ENCODE measurements at places on chromosomes 2 and 18.
A peak's percentile ranks its signal among the peaks of the same experiment; 100 is the strongest.

DNA sequence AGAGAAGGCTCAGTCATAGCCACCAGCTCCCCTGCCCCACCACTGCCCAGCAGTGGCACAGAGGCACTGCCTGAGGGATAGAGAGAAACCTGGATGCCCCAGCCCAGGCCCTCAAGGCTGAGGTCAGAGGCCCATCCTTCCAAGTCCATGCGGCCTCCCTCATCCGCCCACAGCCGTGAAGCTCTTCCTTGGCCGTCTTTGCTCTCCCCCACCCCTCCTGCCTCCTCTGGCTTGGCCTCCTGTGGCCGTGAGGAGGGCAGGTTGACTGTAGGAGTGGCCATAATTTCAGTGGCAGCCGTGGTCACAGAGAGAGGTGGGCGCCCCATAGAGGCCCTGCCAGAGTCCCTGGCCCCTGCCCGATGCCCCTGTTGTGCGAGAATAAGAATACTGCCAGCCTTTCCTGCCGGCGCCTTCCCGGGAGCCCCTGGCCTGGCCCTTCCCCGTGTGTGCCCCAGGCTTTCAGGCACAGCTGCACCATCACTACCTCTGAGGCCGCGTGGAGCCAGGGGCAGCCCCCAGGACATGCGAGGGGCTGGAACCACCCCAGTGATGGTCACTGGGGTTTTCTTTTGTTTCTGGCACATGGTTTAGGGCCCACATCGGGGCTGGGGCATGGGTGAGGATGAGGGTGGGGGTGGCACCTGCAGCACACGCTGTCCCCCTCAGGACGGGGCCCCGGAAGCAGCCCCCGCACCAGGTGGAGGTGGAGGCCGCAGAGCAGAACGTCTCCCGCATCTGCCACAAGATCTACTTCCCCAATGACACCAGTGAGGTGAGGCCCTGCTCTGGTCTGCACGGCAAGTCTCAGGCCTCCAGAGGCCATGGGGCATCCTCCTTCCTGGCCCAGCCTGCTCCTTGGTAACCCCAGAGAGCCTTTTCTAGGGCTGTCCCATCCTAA, 13.1 kb upstream of the GPR17 start:
- DNase-seq, result no peak
- peaks cover 2% of the 10 kb centered on the region for H3K4me1 ChIP-seq
- H3K27me3 ChIP-seq, result no peaks in the 10 kb centered on the region
- H3K27ac ChIP-seq, result no peak overlapping the region
- H3K36me3 ChIP-seq, result no peaks in the 10 kb centered on the region
- no peak overlapping the region for H3K4me3 ChIP-seq

DNA sequence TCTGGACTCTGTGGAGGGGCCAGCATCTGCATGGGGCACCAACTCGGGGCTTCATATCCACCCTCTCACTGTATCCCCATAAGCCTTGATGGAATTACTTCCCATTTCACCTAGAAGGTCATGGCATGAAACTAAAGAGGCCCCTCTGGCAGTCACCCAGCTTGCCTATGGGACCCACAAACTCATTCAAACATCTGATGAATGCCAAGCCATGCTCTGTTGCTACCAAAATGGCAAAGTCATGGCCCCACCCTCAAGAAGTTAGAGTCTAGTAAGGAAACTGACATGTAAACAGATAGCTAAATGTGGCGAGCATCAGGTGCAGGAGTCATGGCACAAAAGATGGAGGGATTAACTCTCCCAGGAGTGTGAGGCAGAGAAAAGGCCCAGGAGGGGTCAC, 14.5 kb downstream of the CYB5A start:
- DNase-seq, result no peak
- H3K4me3 ChIP-seq, result no peak overlapping the region
- no peaks in the 10 kb centered on the region for H3K27me3 ChIP-seq
- H3K27ac ChIP-seq, result 0 out of 2 replicates have a peak overlapping the region, but pooled peaks have one; percentile 55
- peaks cover 80% of the 10 kb centered on the region for H3K4me1 ChIP-seq

DNA sequence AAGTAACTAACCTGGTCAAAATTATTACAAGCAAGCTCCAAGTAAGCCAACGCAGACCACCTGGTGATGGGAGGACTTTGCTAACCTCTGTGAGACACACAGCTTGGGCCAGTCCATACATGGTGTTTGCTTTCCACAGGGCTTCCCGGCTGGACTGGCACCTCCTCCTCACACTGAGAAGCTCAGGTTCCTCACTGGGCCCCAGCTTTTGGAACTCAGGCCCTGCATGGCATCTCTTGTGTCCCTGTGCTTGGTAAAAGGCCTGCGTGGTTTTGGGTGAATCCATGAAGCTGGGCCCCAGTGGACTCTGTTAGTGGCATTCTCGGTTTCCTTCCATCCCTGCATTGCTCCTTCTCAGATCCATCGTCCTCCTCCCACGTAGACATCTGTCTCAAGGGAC, 123.4 kb downstream of the VAPA start:
- no peak for DNase-seq
- H3K36me3 ChIP-seq, result peaks cover 7% of the 10 kb centered on the region
- peaks cover 8% of the 10 kb centered on the region for H3K4me1 ChIP-seq
- no peak overlapping the region for H3K27ac ChIP-seq
- H3K27me3 ChIP-seq, result peaks cover 4% of the 10 kb centered on the region

GRCh38 chr2:105777031-105777482, 32.3 kb downstream of the NCK2 start:
- no peaks in the 10 kb centered on the region for H3K27me3 ChIP-seq
- H3K27ac ChIP-seq, result 0 out of 2 replicates have a peak overlapping the region, but pooled peaks have one; percentile 45
- H3K36me3 ChIP-seq, result peaks cover 6% of the 10 kb centered on the region
- peaks cover 86% of the 10 kb centered on the region for H3K4me1 ChIP-seq
- no peak for DNase-seq

DNA sequence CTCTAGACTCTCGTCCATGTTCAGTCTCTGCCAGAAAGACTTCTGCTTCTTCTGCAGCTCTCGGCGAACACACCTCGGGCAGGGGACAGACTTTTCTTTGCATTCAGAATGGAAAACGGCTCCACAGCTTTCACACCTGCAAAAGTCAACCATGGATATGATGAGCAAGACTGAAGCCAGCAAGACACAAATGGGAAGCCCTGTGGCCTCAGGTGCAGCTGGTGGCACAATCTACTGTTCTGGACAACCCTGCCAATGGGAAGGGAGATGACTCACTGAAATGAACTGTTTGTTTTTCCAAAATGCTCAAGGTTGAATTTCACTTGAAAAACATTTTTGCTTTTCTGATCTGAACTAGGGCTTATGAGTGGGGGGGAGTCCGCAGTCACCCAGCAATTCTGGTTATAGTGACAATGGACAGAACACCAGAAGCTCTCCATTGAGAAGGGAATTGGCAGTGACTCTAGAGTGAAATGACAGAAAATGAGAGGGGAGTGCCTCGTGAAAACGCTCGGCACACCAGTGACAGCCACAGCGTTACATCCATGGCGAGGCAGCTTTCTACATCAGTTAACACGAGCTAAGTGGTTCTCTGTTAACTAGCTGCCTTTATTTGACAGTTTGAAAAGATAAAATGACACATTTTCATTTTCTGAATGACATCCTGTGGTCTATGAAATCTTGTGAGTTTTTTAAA, 58.8 kb upstream of the FZD5 start:
- no peak for DNase-seq
- peaks cover 27% of the 10 kb centered on the region for H3K4me1 ChIP-seq
- H3K27me3 ChIP-seq, result no peaks in the 10 kb centered on the region
- no peak overlapping the region for H3K4me3 ChIP-seq

GRCh38 chr2:25316101-25316500, 25.6 kb downstream of the DNMT3A start:
- H3K4me1 ChIP-seq, result peaks cover 44% of the 10 kb centered on the region

DNA sequence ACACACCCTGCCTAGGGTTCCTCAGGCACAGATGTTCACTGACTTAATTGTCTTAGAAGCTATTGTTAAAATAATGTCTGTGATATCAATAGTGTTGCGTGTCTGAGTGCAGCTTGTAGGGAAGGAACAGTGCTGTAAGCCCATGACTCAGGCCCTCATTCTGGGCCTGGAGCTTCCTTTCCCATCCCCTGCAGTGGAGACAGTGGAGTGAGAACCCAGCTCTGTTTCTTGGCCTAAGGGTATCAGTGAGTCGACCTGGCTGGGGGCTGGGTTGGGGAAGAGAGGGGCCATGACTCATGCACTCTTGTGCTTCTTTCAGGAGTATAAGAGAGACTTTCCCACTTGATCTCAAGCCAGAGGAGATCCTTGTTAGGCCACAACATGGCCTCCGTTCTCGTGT, 106.8 kb downstream of the HRH4 start:
- H3K27me3 ChIP-seq, result no peaks in the 10 kb centered on the region
- H3K27ac ChIP-seq, result no peak overlapping the region
- no peaks in the 10 kb centered on the region for H3K36me3 ChIP-seq

All from WTC11 (cell line).